ENCODE measurements at places on chromosomes 16 and 17.

DNA sequence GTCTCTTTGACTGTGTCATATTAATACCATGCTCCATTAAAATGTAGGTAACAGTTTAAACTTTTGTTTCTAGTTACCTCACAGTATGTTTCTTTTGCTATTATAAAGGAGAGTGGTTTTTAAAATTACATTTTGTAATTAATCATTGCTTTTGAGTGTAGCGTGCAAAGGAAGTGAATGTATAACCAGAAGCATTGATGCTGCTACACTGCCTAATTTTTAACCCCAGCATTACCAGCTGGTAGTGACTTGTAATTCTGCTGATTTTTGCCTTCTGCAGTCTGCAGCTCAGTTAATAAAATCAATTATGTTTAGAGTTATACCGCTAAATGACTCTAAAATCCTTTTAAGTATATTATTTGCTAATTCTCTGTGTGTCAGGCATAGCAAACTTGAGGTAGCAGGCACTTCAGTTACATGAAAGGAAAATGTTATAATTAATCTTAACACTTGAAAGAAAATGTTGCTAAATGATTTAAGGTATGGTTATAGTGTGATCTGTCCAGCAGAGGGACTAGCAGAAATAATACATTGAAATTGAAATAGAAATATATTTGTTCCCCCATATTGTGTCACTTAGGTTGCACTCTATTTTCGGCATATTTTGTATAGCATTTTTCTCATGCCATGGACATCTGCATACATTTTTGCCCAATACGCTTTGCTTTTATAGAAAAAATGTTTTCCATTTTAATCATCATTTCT, 388.5 kb downstream of the CNTNAP4 start:
- DNase-seq, result no peak

GRCh38 chr17:33131620-33132019, 140.0 kb downstream of the SPACA3 start:
- DNase-seq, result no peak

- no peak for DNase-seq
Measured at GRCh38 chr16:3470723-3471122, 24.6 kb downstream of the C16orf90 start.

DNA sequence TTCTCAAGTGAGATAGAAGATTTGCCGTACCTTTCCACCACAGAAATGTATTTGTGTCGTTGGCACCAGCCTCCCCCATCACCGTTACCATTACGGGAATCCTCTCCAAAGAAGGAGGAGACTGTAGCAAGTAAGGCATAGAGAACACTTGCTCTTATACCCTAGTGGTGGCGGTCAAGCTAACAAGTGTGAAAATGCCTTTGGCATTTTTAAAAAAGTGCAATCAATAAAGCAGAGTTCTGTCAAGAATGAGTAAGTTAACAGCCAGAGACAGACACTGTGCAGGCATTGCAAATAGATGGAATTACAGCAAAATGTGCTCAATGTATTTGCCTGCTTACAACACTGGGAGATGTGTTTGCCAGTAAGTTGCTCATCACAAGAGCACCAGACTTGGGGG, 7.7 kb downstream of the MSL1 start:
- DNase-seq, result no peak

DNA sequence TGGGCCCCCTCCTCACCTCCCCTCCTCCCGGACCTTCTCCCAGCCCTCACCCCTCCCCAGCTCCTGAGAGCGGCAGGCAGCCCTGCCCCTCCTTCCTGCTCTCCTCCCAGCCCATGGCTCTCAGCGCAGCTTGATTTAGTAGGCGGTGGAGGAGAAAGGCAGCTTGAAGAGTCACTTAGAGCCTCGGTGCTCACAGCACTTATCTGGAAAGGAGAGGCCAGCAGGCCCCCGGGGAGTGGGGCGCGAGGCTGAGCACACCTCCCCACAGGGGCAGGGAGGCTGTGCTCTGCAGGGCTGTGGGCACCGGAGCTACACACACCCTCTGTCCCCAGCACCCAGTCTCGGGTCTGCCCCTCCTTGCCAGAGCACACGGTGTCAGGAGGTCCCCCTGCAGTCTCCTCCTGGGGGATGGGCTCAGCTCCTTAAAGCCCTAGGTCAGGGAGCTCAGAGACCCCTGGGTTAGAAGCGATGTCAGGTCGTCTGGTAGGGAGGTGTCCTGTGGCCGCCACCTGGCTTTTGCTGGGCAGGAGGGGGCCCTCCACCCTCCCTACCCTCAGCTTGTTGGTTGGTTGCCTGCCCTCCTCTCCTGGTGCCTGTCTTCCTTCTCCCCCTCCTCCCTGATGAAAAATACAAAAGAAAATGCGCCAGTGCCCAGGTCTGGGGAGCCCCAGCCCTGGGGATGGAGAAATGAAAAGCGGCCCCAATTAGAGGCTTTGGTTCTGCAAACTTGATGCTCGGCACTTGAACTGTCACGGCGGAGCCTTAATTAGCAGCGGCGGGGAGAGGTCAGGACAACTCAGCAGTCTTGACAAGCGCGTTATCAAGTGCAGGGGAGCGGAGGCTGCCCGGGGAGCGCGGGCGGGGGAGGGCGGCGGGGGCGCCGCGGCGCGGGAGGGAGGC, 151.1 kb upstream of the GSE1 start:
- no peak for DNase-seq

DNA sequence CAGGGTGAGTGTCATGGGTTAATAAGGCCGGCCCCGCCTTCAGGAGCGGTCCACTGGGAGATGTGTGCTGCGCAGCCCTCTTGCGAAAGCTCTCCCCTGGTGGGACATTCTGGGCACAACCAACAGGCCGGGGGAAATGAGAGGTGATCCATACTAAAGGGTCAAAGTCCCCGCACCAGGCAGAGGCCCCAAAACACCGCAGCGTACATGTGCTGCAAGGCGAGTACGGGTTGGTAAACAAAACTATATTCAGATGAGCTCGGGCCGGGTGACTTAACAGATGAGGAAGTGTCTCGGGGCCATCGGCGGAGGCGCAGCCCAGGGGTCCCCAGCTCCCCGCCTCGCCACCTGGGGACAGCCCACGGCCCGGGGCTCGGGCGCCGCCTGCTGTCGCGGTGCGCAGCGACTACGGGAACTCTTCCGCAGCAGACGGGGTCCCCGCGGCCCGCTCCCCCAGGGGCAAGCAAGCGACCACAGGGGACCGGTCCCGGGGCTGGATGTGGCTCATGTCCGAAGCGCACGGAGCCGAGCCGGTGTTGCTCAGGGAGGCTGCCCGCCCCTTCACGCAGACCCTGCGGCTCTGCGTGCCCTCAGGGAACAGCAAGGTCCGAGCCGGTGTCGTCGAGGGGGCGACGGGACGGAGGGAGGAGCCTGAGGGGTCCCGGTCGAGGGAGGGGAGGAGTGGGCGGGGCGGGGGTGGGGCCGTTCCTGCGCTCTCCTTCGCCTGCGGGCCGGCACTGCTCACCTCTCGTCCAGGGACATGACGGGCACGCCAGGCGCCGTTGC, at the start of gene RAB37:
TSS of gene RAB37 (plus strand) at position 744 of the 786 bp plus-strand sequence. CDS start at position 761, 17 bp downstream.
- DNase-seq, result no peak

GRCh38 chr17:82035956-82036633, 1.4 kb downstream of the DCXR start:
- no peak for DNase-seq

GRCh38 chr16:86631444-86631843, 53.1 kb downstream of the FOXL1 start:
- no peak for DNase-seq

GRCh38 chr16:13478991-13479390, 441.0 kb upstream of the ERCC4 start:
- no peak for DNase-seq

- DNase-seq, result no peak
Measured at GRCh38 chr16:22751104-22751667, 62.8 kb upstream of the HS3ST2 start.

DNA sequence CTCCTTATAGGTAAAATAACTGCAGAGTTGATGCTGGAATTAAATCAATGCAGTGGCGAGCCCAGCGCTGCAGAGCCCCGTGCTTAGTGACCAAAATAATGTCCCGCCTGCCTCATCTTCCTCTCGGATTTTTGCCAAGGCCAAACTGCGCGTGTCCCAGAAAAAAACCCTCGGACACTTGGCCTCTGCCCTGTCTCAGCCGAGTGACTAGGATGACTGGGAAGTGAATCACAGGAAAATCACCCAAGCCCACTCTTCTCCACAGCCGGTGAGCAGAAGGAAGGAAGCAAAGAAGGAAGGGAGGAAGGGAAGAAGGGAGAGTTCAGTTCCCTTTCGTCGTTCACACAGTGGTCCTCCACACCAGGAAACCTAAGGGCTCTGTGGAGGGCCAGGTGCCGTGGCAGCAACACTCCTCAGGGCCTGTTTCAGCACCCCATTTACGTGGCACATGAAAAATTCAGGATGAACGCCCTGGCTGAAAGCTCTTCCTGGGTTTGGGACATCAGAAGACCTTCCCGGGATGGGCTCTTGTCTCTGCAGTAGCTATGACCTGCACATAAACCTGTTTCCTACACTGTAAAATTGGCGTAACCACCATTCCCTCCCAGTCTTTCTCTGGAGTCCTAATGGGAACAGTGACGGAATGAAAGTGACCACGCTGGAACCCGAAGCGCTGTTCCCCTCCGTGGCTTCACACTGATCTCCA, 25.4 kb upstream of the HOXB13 start:
- no peak for DNase-seq

GRCh38 chr17:63132459-63132911, 166.4 kb downstream of the TANC2 start:
- no peak for DNase-seq

- no peak for DNase-seq
Measured at GRCh38 chr17:78345791-78346494, 13.9 kb downstream of the SOCS3 start.

- DNase-seq, result no peak
Measured at GRCh38 chr17:72432881-72433280, 312.1 kb downstream of the SOX9 start.

DNA sequence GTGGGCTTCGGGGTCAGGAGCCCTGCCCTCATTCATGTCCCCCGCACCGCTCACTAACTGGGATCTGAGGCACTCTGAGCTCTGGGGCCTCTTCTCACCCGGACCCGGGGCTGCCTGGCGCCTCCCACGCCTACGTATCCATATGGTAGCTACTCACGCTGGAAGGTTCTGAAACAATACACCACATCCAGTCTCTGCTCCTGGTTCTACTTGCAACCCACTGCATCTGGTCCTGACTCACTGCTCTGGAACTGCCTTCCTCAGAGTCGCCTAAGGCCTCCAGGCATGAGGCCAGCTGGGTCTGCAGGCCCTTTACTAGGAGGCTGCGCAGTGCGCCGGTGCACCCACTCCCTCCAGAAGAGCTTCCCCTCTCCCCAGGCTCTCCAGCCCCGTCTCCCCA, 18.1 kb downstream of the USP36 start:
- DNase-seq, result no peak

DNA sequence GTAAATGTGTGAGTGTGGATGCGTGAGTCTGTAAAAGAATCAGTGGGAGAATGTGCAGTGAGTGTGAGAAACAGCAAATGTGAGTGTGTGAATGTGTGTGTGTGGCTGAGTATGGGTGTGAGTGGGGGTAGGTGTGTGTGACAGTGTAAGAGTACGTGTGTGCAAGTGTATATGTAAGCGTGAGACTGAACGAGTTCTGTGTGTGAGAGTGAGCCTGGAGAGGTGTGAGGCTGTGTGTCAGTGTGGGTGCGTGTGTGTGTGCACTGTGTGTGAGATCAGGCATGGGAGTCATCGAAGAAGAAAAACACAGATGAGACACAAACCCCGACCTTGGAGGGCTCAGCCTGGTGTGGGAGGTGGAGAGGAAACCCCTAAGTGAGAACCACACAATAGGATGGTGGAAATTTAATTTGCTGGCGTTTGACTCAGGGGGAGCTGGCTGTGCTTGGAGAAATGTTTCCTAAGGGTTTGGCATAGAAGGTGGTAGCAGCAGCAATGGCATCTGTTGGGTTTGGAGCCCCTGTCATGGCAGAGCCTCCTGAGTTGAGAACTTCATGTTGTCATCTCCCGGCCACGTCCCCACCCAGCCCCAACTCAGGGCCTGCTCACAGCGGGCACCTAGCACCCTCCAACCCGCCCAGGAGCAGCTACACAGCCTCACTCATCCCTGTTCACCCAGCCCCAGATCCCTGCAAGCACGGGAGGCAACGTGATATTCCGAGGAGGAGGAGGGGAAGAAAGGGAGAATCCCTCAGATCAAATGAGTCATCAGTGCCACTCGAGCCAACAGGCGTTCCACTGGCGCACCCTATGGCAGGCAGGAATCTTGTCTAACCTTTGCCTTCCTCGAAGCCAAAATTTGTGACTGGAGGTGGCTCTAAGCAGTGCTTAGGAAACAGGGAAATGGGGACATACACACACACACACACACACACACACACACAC, 14.3 kb upstream of the NUBP1 start:
- DNase-seq, result no peak

DNA sequence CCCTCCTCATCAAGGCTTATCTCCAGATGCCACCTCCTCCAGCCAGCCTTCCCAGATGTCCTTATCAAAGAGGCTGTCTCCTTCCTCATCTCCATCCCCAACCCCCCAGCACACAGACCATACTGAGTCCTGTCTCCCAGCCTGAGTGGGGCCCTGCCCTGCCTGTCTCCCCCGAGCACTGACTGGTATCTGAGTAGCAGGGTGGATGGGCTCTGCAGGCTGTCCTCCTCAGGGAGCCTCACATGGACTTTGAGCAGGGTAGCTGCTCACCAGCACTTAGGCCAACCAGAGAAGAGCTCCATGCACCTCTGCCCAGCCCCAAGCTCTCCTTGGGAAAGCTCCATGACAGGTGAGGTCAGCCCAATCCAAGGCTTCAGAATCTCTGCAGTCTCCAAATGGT, 20.0 kb upstream of the ITGA3 start:
- no peak for DNase-seq

- no peak for DNase-seq
Measured at GRCh38 chr17:1909985-1910384, 80.2 kb downstream of the RPA1 start.

DNA sequence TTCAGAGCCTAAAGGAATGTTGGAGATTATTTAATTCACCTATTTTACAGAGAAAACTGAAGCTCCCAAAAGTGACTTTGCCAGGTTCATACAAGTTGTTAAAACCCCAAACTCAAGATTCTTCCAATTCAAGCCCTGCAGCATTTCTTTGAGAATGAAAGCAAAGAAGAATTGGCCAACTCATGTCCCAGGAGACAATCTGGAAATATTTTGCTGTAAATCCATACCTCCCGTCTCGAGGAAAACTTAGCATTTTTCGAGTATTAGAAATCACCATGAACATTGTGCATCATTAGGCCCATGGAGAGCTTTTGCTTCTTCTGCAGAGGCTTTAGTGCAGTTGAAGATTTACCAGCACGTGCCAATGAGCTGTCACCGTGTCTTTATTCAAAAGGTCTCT, 176.4 kb upstream of the KCNJ16 start:
- no peak for DNase-seq

- no peak for DNase-seq
Measured at GRCh38 chr17:30477774-30478115, 537 bp downstream of the GOSR1 start.

GRCh38 chr17:68356520-68356919, 65.2 kb downstream of the ARSG start:
- peak; percentile 54 for DNase-seq
